ENCODE measurements at places on chromosomes 2 and 18.
A peak's percentile ranks its signal among the peaks of the same experiment; 100 is the strongest.

GRCh38 chr18:25814841-25815458 is 275.5 kb downstream of the SS18 start:
- DNase-seq: peak; percentile 4

DNA sequence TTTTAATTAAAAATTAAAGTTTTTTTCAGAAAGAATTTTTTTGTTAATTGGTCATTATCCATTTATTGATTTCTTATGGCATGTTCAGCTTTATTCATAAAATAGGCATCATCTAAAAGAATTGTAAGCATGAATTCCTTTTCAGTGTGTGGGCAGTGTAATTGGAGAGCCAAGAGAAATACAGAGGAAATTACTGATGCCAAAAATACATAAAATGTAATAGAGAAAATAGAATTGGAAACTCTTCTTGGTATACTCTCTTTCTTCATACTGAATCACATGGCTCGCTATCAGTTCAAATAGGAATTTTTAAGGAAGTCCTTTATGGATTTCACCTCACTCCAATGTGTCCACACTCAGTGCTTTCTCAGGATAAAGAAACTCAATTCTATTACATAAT is 663.6 kb upstream of the NRXN1 start:
- DNase-seq: no peak

DNA sequence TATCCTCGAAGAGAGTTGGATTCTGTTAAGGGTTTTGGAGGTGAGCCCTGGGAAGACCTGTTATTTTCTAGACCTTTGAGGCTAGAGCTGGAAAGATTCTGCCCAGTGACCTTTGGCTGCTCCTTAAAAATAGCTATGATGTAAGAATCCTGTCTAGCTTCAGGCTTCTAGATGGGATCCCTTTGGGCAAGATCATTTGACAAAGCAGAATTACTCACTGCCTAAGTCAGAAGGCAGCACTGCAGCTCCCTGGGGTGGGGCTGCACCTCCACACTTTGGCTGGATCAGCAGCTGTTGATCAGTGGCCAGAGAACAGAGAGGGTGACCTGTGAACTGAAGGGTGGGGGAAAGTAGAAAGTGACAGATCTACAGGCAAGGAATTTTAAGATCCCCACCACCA is 103.8 kb downstream of the ASAP2 start:
- DNase-seq: no peak

DNA sequence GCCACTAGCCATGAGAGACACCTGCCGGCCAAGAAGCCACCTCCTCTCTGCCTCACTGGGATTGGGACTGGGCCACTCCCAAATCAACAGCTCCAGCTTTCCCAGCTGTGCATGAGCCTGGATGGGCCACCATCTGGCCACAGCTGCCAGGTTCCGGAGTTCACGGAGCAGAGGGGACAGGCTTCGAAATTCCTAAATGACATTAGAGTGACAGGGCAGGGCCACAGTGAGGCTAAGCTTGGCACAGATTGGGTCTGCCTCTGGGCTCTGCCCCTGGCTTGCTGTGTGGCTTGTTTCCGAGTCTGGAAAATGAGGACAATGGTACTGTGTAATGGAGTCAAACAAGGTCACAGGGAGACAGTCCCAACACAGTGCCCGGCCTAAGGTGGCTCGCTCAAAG is 6.5 kb downstream of the DIPK1C start:
- DNase-seq: peak; percentile 62

DNA sequence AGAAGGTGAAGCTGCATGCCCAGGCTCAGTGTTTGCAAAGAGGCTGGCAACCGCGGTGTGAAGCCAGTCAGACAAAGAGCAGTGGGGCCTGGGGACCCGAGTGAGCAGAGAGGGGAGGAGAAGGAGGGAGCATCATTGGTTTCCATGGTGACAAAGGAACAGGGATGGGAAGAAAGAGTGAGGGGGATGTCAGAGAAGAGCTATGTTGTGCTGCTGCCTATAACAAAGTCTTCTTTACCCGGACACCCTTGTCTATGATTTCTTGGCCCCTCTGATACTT is 14.5 kb downstream of the TMEM247 start:
- no peak for DNase-seq

GRCh38 chr2:98012561-98012991 is 16.8 kb upstream of the TMEM131 start:
- no peak for DNase-seq

DNA sequence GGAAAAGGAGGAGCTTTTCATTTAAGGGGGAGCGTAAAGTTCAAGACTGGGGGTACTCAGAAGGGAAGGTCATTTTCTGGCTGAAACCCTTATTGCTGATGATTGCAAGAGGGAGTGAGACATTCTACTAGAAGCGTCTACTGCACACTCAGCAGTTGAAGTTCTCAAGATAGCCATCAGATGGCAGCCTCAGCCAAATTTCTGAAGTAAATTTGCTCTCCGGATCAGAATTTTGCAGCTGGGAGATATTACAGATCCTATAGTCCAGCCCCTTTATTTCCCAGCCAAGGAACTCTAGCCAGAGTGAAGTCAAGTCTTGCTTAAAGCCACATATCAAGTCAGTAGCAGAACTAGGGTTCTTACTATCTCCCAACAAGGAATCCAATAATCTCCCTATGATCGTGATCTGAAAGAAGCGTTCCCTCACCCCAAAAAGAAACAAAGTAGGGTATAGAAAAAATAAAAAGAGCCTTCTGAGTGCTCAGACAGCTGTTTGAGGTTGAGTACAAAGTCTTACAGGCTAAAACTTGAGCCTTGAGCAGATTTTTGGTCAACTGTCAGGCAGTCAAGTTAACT is 24.0 kb downstream of the RAX start:
- DNase-seq: peak; percentile 69

DNA sequence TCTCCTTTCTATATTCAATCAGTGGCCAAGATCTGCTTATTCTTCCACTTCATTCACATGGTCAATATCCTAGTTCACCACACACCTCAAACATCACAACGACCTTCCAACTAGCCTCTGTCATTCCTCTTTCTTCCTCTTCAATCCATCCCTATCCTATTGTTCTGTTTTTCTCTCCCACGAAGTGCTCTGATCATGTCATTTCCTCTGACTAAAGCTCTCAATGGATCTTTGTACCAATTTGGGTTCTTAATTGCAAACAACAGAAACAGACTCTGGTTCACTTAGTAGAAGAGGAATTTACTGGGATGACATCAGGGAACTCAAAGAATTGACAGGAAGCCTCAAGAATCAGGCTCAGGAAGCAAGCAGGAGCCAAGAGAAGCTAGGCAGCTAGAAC is 23.5 kb downstream of the WNT10A start:
- no peak for DNase-seq

- no peak for DNase-seq
Measured at GRCh38 chr2:120599656-120600055, 136.0 kb upstream of the GLI2 start.

GRCh38 chr2:205171261-205171940 is 510.9 kb upstream of the NRP2 start:
- no peak for DNase-seq

DNA sequence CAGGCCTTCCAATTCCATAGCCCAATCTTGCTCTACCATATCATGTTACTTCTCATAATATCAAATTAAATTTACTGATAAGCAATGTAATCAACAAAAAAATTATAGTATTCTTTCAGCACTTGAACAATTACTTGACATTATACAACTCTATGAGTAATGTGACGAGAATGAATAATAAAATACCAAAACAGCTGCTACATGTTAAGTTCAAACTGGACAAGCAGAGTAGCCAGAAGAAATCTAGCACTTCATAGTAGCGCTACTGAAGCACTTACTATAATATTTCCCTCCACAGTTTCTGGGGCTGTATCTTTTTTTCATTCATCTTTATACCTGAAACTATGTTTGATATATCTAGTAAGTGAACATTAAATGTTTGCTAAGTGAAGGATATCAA is 14.9 kb downstream of the PPP3R1 start:
- no peak for DNase-seq

DNA sequence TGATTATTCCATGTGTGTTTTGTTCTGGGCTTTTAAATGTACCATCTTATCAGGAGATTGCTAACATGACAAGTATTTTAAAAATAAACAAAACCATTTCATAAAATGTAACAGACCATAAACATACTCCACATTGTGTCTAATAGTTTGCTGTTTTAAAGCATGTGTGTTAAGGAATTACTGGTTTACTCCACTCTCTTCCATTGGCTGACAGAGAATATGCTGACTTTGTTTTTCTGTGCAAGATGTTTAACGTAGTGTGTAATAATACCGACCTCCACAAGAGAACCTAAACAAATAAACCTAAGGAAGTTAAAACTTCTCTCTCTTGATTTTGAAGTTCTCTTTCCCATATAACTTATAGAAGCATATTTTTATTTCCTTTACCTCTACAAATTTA is 17.0 kb upstream of the TMEM18 start:
- no peak for DNase-seq

GRCh38 chr18:53426666-53427184 is 797.7 kb downstream of the MBD2 start:
- DNase-seq: no peak

DNA sequence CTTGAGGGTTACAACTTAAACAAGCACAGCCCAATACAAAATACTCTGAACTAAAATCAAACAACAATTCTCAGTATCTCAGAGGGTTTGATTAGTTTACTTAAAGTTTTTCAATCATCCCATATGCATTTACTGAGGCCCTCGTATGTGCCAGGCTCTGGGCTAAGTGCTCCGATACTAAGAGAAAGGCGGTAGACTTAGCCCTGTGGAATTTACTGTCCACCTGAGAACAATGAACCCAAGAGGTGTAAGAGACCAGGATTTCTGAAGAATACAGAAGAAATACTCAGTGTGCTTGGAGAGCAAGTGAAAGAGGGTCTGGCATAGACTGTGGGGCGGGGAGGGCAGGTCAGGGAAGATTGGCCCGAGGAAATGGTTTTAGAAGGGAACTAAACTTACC is 25.1 kb upstream of the SCYGR1 start:
- no peak for DNase-seq

DNA sequence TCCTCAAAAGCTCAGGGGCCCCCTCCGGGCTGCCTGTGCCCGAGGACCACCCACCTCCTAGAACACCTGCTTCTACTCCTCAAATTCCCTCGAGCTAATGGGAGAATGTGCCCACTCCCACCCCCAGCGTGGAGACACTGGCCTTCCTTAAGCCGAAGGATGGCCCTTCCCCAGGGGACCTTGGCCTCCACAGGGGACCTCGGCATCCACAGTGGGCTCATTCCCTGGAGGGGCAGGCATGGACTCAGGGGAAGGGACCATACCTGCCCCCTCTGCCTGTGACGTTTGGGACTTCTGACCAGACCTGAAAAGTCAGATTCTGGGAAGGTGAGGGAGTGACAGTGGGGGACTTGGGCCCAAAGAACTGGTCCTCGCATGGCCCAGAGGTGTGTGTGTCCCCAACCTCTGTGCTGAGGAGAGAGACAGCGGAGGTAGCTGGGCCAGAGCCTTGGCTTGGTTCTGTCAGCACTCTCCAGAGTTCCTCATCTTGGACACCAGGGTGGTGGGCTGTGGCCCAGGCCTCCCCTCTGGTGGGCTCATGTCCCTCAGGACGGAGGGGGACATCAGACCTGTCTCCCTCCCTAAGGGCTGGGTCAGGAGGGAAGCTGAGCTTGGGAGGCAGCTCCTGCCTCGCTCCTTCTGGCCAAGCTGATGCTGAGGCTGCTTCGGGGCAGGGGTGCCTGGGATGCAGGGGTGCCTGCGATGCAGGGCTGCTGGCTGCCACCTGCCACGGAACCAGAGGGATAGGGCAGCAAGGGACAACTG is 240.4 kb downstream of the HAUS1 start:
- no peak for DNase-seq

GRCh38 chr2:142220239-142220638 is 89.4 kb upstream of the LRP1B start:
- DNase-seq: no peak

DNA sequence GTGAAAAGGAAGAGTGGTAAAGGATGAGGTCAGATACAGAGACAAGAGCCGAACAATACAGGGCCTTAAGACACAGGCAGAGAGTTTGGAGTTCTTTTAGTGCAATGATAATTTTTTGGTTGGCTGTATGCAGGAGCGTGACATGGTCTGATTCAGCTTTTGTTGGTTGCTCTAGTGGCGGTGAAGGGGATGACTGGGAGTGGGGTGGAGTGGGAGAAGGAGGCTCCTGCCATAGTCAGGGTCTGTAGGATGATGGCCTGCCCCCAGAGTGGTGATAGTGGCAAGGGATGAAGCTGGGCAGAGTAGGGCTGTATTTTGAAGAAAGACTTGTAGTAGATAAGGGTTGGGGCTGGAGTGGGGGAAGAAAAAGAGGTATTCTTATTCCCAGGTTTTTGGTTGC is 306.6 kb upstream of the VWC2L start:
- DNase-seq: no peak

DNA sequence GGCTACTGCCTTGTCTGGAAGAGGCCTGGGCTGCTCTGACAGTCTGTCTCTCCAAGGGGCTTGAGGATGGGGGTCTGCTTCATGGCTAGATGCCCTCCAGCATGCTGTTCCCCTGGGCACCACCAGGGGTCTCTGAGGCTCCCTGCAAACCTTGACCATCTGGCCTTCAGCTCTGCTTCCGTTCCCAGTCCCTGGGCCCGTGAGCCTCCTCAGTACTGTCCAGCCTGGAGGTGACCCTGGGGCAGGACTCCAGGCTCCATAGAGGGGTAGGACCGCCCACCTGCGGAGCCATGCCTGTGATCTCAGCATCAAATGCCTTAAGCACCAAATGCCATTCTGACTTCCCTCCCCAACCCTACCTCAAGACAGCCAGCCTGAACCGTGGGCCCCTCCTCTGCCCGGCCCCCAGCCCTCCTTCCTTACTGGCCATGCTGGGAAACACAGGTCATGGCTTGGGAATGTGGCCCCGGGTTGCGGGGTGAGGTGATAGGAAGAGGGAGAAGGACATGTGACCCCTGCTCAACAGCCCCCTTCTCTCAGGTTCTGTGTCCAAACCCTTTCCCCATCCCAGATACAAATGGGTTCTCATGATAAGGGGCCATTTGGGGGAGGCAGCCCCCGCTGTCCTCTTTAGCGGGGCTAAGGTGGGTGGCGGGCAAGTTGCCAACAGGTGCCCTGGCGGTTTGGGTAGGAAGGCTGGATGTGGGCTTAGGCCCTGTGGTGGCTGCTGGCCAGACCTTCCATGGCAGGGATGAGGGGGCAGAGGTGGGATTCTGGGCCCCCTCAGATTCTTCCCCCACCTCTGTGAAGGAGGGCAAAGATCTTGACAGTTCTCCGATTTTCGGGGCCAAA is 25.0 kb downstream of the SPEG start:
- DNase-seq: no peak

- no peak for DNase-seq
Measured at GRCh38 chr2:127361929-127362885, 25.6 kb downstream of the MAP3K2 start.

- no peak for DNase-seq
Measured at GRCh38 chr2:72937356-72937669, 20.0 kb downstream of the EMX1 start.

- DNase-seq: no peak
Measured at GRCh38 chr2:69456950-69457445, 19.8 kb upstream of the NFU1 start.

GRCh38 chr2:69538249-69538648 is 101.0 kb upstream of the NFU1 start:
- no peak for DNase-seq

All from hippocampal formation (tissue), 2 donors.